ENCODE measurements at places on chromosomes 2 and 18.
A peak's percentile ranks its signal among the peaks of the same experiment; 100 is the strongest.

GRCh38 chr2:218465987-218466633 lies 47.2 kb downstream of the VIL1 start:
- no peak for DNase-seq

- DNase-seq: no peak
These were observed 178.6 kb downstream of the NEDD4L start for GRCh38 chr18:58222432-58223125.

DNA sequence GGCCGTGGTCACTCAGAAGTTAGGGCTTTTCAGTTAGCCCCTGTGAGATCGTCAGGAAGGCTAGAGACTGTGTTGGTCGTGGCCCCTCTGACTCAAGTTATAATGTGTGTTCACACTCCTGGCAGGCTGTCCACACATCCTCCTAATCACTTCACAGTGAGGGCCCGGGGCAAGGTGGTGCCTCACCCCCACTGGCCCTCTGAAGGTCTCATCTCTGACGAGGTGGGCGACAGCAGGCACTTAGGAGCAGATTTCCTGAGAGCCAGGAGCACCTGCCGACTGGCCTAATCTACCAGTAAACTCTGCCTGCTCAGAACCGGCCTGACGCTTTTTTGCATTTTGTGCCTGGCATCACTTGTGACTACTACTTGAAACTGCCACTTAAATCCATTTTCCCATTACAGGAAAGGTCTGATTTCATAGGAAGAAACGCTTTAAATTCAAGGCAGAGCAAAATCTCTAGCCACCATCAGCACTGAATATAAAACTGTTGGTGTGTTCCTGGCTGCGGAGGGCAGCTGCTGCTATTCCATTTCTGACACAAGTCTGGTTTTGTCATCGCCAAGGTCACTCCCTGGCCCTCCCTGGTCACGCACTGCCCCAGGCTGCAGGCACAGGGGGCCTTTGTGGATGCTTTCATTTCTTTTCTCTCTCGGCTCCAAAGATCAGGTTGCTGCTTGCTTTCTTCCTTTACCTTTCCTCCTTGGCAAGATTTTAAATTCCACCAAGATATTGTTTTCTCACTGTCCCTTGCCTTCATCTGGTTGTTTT lies 48.0 kb downstream of the RAB12 start:
- no peak for DNase-seq

- DNase-seq: no peak
These were observed 47.6 kb downstream of the HNRNPLL start for GRCh38 chr2:38554973-38555595.

- DNase-seq: no peak
These were observed 99.1 kb downstream of the EN1 start for GRCh38 chr2:118748245-118748885.

GRCh38 chr2:147910990-147911473 lies 66.2 kb downstream of the ACVR2A start:
- peak; percentile 51 for DNase-seq

DNA sequence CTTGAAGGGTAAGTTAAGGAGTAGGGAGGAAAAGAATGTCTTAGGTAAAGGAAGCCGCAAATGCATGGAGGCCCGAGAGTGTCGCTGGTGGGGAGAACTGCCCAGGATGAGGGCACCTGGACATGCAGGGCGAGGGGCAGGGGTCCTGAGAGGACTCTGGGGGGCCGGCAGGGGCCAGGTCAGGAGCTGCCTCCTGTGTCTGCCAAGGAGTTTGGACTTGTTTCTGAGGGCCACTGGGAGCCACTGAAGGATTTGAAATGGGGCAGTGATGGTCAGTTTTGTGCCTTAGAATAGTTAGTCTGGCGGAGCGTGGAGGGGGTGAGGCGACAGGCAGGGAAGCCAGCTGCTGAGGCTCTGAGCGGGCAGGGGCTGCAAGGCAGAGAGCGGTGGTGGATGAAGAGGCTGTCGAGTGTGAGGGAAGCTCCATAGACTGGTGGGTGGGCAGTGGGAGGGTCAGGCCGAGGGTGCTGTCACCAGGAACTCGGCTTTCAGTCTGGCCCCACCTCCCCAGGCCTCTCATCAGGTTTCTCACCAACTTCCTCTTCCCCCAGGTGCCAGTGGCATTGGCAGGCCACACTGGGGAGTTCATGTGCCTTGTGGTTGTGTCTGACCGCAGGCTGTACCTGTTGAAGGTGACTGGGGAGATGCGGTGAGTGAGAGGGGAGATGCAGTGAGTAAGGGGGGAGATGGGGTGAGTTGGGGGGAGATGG lies 14.7 kb upstream of the SLC4A3 start:
- no peak for DNase-seq

DNA sequence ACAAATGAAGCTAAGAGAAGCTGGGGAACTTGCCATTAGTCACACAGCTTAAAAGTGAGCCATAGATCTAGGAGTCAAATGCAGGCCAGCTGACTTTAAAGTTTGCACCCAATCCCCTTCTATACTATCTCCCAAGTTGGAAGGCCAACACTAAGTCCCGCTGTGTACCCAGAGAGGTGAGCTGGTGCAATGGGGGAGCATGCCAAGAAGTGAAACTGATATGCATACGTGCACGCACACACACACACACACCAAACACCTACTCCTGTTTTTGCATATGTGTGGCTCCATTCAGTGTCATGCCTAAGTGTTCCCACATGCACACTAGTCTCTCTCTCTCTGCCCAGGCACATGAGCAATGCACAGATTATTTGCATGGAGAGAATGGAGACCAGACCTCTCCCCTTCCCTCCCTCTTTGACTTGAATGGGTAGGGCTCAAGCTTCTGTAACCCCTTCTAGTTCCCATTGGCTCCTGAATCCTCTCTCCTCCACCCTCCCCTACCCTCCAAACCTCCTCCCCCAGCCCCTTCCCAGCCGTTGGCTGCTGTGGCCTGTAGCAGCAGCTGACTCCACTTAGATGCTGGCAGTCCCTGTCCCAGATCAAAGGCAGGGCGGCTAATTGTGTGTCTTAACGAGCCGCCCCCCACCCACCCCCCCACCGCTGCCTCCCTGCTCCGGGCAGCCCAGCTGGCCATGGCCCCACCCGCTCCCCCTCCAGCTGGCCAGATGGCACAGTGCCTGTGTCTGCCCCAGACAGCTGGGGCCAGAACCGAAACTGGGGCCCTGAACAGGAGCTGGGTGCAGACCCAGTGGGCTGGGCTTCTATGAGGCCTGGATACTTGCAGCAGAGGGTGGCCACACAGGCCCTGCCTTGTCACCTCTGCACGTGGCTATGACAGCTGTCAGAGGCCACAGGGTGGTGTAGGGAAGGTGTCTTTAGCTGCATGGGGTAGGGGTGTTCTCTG lies 5.6 kb downstream of the WNT10A start:
- no peak for DNase-seq

DNA sequence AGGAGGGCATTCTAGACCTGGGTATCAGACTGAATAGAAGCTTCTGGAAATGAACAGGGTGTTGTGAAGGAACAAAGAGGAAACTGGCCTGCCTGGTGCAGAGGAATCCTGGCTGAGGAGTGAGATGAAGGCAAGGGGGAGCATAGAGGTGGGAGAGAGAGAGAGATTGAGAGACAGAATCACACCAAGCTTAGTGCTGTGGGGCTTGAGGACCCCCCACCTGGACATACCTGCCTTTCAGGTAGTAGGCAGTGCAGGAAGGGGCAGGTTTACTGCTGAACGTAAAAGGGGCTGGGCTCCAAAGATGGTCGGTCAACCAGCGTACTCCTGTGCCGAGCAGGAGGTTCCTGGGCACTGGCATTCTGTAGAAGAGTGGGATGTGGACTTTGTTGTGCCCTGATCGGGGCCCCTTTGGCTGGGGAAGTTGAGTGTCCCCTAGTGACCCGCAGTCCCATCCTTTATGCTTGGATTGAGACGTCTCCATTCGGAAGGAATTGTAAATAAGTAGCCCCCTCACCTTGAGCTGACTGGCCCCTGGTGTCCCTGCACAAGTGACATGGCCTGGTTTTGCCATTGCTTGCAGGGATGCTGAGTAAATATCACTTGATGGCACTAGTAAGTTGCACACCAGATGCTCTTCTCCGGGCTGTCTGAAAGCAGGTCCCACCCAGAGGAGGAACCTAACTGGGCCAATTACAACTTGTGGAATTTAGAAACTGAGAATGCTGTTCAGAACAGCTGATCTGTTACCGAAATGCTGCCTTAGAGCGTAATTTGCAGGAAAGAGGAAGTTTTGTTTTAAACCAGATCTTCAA lies 1.4 kb downstream of the UBE2F start:
- DNase-seq: no peak

- no peak for DNase-seq
These were observed 258.0 kb downstream of the MTX2 start for GRCh38 chr2:176526995-176527901.

DNA sequence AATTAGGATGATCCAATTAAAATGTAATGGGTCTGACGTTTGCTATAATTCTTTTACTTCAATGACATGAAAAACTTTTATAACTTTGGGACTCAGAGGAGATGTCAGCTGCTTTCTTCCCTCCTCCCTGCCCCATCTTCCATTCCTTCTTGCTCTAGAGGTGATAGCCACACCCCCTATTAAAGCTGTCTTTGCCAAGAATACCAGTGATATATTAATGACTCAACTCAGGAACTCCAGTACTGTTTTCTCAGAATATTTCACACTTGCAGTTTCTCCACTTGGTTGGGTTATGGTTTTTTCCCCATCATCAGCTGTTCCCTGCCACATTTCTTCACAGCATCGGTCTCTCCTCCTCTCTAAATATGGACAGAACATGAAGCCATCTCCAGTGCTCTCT lies 184.0 kb downstream of the KCNE4 start:
- no peak for DNase-seq

DNA sequence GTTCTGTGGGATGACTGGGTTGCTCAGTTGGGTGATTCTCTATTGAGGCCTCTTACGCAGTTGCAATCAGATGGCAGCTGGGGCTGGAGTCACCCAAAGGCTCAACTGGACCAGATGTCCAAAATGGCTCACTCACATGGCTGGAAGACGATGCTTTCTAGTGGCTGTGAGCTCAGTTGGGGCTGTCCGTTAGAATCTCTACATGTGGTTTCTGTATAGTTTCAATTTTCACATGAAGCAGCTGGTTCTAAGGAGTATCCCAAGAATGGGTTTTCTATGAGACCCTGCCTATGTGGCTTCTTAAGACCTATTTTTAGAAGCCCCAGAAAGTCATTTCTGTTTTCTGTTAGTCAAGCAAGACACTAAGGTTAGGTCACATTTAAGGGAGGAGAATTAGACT lies 4.4 kb downstream of the XRCC5 start:
- DNase-seq: no peak

GRCh38 chr2:78718024-78718423 lies 307.5 kb upstream of the REG3G start:
- no peak for DNase-seq

DNA sequence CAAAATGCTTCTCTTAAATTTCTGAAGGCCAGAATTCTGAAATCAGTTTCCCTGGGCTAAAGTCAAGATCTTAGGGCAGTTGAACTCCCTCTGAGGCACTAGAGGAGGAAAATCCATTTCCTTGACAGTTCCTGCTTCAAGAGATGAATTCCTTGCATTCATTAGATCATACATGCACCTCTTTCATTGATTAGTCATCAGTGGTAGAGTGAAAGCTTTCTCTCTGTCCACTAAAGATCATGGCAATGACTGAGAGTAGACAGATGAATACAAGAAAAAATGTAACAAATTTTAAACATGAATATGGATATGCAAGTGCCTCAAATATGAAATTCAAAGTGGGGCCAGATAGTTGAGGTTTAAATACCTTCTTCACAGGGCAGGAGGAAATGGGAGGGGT lies 693.4 kb upstream of the TMEFF2 start:
- DNase-seq: no peak

- no peak for DNase-seq
These were observed 128.1 kb downstream of the TMEM163 start for GRCh38 chr2:134590679-134591078.

DNA sequence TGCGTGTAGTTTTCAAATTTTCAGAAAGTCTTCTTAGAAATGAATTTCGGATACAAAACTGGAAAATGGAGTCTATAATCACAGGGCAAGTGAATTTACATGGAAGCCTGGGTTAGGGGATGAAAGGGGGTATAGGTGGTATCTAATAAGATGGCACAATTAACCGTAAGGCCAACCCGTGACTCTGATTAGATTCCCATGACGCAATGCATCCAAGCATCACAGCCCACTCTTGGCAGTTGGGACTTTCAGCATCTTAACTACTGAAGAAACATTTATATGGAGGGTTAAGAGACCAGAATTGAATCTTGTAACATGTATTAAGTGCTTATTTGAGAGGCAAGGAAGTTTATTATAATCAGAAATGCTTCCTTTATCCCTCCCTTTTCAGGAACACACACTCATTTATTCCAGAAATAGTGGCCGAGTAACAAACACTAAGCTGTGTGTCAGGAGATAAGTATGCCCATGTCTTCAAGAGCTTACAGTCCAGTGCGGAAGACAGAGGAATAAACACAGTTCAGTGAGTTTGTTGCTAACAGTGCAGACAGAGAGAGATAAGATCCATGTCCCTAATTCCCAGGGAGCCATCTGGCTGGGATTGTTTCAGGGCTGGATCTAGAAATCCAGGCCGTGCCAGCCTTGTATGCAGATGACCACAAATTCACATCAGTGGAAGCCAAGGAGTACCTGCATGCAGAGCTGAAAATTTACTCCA lies 151.2 kb downstream of the ANTXR1 start:
- DNase-seq: no peak

GRCh38 chr2:226396541-226396940 lies 403.1 kb downstream of the IRS1 start:
- no peak for DNase-seq

- DNase-seq: no peak
These were observed 7.4 kb upstream of the GPR17 start for GRCh38 chr2:127638361-127639110.

- no peak for DNase-seq
These were observed 24.7 kb upstream of the NAGK start for GRCh38 chr2:71043531-71044407.

Data from activated CD4-positive, alpha-beta T cell treated with anti-CD3 and anti-CD28 coated beads, Interleukin-2, amount 50 U/mL, for 24 hours (primary cell).